ENCODE measurements at places on chromosomes 4 and X. TPM values are rescaled to one million over a fixed set of nuclear protein-coding genes. Genes with fewer than 3 reads are reported as not detected.

DNA sequence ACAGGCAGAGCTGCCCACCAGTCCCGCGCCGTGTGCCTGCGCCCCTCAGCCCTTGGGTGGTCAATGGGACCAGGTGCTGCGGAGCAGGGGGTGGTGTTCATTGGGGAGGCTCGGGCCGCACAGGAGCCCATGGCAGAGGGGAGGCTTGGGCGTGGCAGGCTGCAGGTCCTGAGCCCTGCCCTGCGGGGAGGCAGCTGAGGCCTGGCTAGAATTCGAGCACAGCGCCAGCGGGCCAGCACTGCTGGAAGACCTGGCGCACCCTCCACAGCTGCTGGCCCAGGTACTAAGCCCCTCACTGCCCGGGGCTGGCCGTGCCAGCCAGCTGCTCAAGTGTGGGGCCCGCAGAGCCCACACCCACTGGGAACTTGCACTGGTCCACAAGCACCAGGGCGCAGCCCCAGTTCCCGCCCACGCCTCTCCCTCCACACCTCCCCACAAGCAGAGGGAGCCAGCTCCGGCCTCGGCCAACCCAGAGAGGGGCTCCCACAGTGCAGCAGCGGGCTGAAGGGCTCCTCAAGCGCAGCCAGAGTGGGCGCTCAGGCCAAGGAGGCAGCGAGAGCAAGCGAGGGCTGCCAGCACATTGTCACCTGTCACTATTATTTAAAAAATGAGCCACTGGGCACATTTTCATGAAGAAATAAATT lies 645.8 kb downstream of the CENPC start:
- no peaks in the 10 kb centered on the region for H3K27me3 ChIP-seq
- H3K36me3 ChIP-seq: no peaks in the 10 kb centered on the region
- no peak overlapping the region for H3K4me3 ChIP-seq
- no peak for DNase-seq

The NAT8L gene
- 1.9 TPM for total RNA-seq

GRCh38 chrX:47558436-47558835 lies 2.6 kb upstream of the ARAF start:
- no peak for DNase-seq
- H3K27ac ChIP-seq: no peak overlapping the region
- no peak overlapping the region for H3K4me3 ChIP-seq
- no peaks in the 10 kb centered on the region for H3K27me3 ChIP-seq
- peaks cover 3% of the 10 kb centered on the region for H3K4me1 ChIP-seq

DNA sequence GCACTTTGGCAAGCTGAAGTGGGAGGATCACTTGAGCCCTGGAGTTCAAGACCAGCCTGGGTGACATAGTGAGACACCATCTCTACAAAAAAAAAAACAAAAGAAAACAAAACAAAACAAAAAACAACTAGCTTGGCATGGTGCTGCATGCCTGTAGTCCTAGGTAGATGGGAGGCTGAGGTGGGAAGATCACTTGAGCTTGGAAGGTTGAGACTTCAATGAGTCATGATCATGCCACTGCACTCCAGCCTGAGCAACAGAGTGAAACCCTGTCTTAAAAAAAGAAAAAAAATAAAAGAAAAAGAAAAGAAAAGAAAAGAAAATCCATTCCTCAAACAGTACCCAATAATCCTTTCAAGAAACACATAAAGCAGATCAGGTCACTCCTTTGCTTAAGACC lies 14.9 kb upstream of the ERCC6L start:
- H3K27ac ChIP-seq: no peak overlapping the region
- no peaks in the 10 kb centered on the region for H3K4me1 ChIP-seq
- no peak overlapping the region for H3K4me3 ChIP-seq
- H3K27me3 ChIP-seq: peaks cover 3% of the 10 kb centered on the region
- H3K36me3 ChIP-seq: no peaks in the 10 kb centered on the region
- no peak for DNase-seq

DNA sequence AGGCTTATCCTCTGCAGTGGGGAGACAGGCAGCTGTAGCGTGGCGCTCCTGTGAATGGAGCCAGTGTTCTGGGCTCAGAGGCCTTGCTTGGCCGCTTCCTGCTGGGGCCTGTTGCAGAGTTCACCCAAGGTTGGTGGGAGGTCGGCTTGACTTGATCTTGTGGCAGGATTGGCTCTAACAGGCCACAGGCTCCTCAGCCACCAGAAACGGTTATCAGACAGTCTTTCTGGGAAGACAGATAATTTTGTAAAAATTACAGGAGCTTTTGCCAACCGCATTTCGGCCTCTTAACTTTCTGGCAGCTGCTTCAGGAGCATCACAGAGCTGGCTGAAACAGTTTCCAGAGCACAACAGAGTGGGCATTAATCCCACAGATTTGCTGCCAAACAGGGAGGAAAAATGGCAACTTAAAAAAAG lies 66.4 kb downstream of the DIPK2B start:
- H3K27me3 ChIP-seq: no peaks in the 10 kb centered on the region
- H3K4me3 ChIP-seq: no peak overlapping the region
- no peak overlapping the region for H3K27ac ChIP-seq
- DNase-seq: no peak
- no peaks in the 10 kb centered on the region for H3K36me3 ChIP-seq

DNA sequence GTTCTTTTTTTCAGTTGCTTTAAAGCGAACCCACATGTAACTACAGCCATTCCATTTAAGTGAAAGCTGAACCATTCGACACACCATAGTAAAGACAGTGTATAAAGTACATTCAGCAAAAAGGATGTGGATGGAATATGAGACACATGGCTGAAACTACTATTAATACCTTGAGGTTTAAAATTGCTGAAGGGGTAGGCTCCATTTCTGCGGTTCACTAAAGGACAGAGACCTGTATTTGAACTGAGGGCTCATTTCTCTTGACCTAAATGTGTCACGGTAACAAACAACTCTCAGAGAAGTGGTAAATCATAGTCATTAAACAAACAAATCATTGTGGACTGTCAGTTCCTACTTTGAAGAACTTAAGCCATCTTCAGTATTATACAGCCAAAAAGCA lies 1085.6 kb upstream of the TENM3 start:
- no peaks in the 10 kb centered on the region for H3K4me1 ChIP-seq
- H3K27ac ChIP-seq: no peak overlapping the region
- no peak overlapping the region for H3K4me3 ChIP-seq
- H3K27me3 ChIP-seq: no peaks in the 10 kb centered on the region

DNA sequence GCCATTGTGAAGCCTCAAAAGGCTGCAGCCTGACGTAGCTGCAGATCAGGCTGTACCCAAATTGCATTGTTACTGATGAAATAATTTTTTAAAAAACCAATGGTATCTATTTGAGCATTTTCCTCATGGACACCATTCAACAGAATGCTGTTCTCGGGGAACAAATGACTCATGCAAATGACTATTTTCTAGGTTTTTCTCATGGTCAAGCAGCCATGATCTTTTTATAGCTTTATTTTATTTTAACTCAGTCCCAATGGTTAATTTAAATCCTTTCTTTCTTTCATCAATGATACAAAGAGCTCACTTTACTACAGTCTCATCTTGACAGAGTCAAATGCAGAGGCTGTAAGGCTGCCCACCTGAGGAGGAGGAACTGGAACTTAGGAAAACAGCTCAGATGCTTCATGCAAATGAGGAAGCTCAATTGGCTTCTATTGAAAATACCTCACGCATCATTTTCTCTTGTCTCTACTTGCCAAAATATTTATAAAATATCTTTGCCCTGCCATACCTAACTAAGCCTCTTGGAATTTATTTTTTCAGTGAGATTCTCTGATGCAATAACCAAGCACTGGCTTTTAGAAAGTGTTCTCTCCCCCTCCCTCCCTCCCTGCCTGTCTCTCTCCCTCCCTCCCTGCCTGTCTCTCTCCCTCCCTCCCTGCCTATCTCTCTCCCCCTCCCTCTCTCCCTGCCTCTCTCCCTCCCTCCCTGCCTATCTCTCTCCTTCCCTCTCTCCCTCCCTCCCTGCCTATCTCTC lies 81.0 kb downstream of the SORBS2 start:
- no peaks in the 10 kb centered on the region for H3K36me3 ChIP-seq
- no peak for DNase-seq
- H3K27me3 ChIP-seq: no peaks in the 10 kb centered on the region

The ABHD18 gene
- 7.8 TPM for total RNA-seq

DNA sequence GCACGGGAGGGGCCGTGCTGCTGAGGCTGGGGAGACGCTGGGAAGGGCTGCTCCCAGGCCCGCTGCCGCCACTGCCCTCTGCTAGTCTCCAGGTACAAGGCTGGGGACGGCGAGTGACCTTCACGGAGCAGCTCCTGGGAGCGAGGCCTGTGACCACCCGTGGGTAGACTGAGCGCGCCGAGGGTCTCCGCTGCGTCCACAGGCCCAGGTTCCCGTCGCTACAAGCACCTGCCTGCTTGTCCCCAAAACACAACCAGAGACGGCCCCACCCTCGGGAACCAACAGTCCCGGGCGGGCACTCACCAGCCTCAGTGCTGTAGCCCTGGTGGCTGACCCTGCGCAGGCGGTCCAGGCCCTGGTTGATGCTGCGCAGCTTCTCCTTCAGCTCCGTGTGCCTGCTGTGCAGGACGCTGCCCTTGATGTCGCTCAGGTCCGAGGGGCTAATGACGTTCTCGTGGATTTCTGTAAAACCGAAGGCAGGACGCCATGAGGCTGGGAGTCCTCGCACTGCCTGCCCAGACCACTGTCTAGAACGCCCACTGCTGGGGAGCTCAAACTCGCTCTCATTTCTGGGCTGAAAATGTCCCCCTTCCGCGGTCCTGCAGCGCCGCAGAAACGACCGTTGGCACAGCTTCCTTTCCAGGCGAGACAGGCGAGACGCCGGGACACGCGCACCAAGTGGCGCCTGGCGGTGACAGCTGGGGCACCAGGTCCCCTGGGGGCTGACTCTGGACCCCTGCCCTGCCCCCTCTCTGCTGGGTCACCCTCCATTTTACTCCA lies 14.3 kb downstream of the LRPAP1 start:
- no peaks in the 10 kb centered on the region for H3K36me3 ChIP-seq
- DNase-seq: no peak
- no peak overlapping the region for H3K27ac ChIP-seq
- H3K4me3 ChIP-seq: no peak overlapping the region
- H3K27me3 ChIP-seq: no peaks in the 10 kb centered on the region
